ENCODE measurements at places on chromosomes 11 and 22.
A peak's percentile ranks its signal among the peaks of the same experiment; 100 is the strongest.

- no peak for DNase-seq
Observed at GRCh38 chr22:26499188-26499703, 13.0 kb downstream of the TFIP11 start.

DNA sequence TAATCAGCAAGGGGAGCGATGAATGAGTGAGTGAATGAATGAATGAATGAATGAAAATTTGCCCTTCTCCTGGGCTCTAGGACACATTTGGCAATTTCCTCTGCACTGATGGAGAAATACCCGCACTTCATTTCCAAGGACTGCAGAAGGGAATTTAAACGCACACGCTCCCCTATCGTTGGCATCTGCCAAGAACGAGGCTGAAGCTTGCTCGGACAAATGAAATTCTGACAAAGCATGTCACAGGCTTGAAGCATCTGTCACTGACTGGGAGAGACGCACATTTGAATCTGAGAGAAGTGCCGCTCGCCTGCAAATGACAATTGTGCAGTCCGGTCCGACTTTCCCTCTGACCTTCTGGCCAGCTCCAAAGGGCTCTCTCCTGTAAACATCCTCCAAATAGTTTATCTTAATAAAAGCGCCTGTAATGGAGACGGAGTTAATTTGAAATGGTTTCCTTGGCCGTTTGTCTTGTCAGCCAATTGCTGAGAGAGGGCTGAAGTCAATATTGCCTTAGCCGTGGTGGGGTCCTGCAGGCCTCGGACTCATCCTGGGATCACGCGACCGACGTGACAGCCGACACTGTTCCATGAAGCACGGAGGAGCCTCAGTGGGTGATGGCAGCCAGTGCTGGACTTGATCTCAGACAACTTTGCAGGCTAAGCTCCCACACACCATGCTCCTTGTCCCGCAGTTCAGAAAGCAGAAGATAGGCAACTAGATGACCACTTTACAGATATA is 260.7 kb downstream of the MN1 start:
- no peak for DNase-seq

DNA sequence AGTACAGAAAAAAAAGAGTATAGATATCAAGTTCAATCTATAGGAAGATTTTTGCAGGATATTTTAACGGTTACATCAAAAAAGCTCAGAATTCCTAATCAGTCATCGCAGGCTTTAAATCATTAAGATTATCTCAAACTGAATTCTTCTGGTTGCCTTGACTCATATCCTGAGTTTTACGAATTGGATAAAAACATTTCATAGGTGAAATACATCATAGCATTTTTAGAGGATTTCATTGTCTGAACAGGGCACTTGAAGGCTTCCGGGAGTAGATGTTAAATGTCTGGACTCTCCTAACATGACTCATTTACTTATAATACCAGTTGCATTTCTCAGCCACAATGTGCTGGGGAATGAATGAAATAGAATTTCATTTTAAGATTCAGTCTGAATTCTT is 2216.6 kb upstream of the RAG2 start:
- no peak for DNase-seq

DNA sequence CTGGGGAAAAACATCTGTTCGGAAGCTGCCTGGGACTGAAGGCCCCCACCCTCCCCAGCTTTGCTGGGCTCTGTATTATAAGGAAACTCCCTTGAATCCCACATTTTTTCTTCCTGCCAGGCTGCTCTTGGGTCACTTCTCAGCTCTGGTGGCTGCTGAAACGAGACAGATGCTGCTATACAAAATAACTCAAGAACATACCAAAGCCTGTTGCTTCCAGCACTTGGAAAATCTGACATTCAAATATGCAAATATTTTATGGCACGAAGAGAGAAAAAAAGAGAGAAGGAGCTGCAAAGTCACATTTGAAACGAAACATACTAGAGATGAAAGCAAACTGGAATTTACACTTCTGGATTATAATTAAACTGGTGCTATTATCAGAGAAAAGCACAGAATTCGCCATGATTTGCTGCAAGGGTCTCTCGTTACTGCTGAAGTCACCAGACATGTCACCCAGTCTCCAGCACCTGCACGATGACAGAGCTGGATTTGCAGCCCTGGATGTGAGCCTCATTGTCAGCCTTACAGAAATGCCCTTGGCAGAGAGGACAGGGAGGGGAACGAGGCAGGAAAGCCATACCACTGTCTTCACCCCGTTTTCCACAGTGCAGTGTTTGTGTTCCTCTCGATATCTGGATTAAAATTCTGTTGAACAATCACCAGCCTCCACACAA is 47.9 kb upstream of the IGSF9B start:
- DNase-seq = no peak

DNA sequence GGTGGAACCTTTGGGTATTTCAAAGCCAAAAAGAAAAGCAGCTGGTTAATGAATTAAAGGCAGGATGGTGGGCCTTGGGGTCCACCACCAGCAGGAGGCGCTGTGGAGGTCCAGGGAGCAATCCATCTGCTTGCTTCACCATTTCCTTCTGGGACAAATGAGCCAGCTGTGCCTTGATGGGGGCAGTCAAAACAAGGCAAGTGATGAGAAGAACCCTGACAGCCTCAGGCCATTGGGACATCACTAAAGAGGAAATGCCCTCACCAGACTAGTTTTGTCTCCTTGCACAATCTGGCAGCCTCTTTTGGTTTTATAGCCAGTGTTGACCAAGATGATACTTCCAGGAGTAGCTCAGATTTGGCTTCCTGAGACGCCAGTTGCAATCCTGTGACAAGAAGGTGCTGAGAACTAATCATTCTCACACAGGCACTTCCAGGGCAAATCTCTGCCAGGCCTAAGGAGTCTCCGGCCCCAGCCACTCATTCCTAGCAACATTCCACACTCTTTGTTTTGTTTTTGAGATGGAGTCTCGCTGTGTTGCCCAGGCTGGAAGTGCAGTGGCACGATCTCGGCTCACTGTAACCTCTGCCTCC is 38.2 kb upstream of the WEE1 start:
- peak; percentile 90 for DNase-seq

GRCh38 chr22:29300467-29300806 is 6.0 kb upstream of the GAS2L1 start:
- DNase-seq = no peak

DNA sequence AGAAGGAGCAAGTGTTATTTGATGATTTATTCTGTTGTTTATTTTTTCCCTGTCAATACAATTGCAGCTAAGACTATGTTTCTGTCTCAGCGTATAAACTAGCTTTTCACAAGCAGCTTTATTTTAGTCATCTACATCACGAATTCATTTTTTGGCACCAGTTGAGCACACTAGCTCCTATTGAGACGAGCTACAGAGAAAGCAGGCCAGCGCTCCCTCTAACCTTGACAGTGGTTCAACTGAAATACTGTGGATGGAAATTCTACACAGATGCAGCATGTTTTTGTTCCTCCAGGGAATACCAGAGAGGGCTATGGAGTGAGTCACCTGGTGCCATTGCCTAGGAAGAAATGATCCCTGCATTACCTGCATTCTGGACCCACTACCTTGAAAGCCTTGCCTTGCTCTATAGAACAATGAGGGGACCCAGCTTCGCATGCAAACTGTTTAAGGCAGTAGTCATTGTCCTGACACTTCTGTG is 108.2 kb upstream of the ARHGAP42 start:
- no peak for DNase-seq

DNA sequence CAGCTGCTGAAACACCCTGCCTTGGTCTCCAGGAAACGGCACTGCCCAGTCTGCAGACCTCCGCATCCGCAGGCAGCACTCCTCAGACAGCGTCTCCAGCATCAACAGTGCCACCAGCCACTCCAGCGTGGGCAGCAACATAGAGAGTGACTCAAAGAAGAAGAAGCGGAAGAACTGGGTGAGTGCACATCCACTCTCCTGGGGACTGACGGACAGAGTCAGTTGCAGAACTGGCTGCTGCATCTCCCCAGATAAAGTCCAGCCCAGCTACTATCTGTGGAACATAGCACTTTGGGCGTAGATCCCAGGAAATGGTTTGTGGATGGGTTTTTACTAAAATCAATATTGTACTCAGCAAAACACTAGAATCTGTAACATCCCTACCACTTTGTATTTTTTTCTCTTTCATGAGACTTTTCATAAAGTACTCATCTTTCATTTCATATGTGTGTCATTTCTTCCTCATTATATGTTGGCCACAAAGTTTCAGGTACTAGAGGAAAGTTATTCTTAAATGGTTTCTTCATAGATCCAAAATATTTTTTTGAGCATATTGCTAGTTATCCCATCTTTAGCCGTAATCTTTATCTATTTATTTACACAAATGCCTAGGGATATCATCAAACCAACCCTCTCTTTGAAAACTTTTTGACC is 80.1 kb downstream of the DBX1 start:
- DNase-seq = no peak

DNA sequence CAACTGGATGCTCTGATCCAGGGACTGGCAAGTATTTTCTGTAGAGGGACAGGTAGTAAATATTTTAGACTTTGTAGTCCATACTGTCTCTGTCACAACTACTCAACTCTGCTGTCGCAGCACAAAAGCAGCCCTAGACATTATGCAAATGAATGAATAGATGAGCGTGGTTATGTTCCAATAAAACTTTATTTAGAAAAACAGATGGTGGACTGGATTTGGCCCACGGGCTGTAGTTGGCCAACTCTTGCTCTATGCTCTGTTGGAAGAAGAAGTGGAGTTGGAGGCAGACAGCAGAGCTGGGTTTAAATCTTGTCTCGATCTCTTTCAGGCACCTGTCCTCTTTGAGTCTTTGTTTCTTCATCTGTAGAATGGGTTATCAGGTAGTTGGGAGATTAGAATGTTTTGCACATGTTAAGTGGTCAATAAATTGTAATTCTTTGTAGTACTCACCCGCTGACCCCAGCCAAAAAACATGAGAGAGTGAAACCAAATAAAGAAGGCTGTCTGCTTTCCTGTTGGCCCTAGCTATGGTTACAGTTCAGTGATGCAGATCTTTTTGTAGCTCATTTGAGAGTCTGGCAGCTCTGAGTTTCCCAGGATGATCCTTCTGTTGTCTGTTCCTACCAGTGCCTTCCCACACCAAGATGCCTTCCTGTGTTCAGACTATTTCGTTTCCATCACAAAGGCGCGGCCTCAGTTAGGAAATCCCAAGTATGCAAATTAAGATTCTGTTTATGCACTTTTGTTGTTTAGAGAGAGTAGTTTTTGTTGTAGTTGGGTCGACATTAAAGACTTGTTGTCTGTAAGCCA is 198.1 kb upstream of the SEZ6L start:
- no peak for DNase-seq

- DNase-seq = no peak
Observed at GRCh38 chr22:42909363-42910058, 52.4 kb upstream of the ARFGAP3 start.

- DNase-seq = no peak
Observed at GRCh38 chr11:104219096-104219495, 55.1 kb upstream of the PDGFD start.

GRCh38 chr11:131246663-131247062 is 123.8 kb upstream of the NTM start:
- no peak for DNase-seq

GRCh38 chr22:31492151-31492550 is 2.5 kb upstream of the EIF4ENIF1 start:
- no peak for DNase-seq

- no peak for DNase-seq
Observed at GRCh38 chr11:46039990-46040389, 81.3 kb downstream of the PHF21A start.

DNA sequence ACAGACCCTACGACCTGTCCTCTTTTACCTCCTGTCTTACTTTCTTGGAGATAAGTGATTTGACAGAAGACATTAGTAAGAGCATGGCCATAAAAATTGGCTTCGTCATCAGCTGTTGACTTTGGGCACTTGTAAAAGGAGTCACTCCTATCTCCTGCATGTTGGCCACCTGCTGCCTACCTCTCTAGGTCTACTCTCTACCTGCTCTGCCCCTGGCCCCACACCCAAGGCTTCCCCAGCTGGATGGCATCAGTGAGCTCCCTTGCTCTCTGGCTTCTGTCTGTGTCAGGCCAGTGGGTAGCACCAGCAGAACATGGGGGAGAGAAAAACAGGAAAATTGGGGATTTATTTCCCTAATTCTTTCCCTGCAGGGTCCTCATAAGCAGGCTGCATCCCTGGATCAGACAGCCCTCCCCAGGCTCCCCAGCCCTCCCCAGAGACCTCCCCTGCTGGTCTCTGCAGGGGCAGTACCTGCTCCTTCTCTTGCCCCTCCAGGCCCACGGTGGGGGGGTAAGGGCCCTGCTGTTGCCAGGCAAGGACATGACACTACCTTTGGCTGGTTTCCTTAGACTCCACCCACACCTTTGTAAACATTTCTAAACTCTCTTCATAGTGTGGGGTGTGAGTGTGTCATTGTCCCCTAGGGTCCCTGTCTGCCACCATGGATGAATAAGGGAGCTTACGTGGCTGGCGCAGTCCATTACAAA is 157.0 kb upstream of the NECTIN1 start:
- no peak for DNase-seq

- no peak for DNase-seq
Observed at GRCh38 chr11:31558001-31558400, 48.4 kb downstream of the ELP4 start.

DNA sequence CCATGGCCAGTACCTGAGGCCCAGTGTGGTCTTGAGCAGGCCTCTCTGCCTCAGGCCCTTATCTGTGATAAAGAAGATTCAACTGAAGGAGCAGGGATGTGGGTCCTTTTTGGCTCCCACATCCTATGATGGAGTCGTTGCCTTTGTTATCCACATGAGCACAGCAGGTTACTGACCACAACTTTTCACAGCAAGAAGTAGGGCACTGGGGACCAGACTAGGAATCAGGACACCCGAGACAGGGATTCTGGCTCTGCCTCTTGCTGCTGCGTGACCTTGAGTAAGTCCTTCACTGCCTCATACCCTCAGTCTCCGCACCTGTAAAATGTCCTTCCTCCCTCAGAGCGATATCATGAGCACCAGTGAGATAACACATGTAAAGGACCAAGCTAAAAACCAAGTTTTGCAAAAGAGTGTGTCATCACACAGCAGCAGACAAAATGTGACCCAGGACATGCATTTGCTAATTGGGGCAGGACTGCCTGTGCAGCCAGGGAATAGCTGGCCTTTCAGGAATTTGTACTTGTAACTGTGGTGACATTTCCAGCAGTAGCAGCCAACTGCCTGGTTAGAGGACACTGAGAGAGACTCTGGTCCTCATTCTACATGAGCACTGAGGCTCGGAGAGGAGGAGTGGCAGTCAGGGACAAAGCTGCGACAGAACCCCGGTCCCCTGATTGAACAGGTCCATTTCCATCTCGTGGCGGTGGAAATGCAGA is 13.2 kb upstream of the SMIM35 start:
- DNase-seq = no peak

DNA sequence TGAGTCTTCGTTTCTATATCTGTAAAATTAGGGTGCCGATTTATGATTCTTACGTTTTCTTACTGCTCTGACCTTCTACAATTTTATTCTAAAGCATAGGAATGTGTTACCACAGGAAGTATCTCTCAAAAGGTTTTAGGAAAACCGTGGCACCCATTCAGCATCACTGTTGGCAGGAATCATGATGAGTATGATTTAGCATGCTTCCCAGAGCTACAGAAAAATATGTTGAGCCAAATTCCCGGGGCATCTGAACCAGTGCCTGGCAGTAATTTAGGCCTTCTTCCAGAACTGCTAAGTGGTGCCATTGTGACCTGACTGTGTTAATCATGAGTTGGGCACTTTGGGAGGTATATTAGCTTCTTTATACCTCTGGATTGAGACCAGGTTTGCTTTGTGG is 605.0 kb upstream of the RAG2 start:
- DNase-seq = no peak

Measured in CD4-positive, alpha-beta T cell treated with Interleukin-17A for 4 hours (primary cell).